Aorta (tissue), 5 donors: ENCODE measurements at places on chromosomes 11 and 22. TPM values are rescaled to one million over a fixed set of nuclear protein-coding genes. Genes with fewer than 3 reads are reported as not detected.

ZNF280A gene
- total RNA-seq: not detected

DNA sequence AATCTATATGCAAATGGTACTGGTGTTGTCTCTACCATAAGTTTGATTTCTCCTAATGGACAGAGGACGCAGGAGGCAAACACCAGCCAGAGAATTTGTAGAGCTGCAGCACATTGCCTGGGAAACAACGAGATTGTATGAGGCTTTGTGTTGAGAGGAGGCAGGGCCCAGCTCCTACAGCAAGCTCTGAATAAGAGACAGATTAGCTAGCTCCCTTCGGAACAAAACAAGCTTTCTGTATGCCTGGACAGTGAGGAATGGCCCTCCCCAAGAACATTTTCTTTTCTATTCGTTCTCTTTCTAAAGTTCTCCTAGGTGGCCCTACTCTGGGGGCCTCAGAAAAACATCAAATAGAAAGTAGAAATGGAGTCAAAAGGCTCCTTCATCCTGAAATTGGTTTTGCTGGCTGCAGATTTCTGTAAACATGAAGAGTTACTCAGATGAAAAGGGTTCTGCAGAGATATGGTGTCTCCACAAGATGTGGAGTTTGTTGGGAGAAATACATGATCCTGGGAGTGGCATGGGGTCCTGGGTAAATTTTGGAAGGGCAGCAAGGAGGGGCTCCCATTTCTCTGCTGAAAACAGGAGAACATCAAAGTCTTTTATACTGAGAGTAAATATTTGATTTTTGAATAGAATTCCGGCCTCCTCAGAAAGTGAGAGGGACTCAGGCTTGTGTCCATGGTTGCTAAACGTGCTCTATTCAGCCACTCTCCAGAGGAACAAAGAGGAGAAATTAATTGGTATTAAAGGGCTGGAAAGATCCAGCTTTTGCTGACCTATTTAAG is 6.8 kb upstream of the HEPACAM start:
- no peaks in the 10 kb centered on the region for H3K27me3 ChIP-seq
- no peak for DNase-seq
- no peaks in the 10 kb centered on the region for H3K36me3 ChIP-seq
- H3K4me3 ChIP-seq: no peak overlapping the region
- H3K4me1 ChIP-seq: no peaks in the 10 kb centered on the region

DNA sequence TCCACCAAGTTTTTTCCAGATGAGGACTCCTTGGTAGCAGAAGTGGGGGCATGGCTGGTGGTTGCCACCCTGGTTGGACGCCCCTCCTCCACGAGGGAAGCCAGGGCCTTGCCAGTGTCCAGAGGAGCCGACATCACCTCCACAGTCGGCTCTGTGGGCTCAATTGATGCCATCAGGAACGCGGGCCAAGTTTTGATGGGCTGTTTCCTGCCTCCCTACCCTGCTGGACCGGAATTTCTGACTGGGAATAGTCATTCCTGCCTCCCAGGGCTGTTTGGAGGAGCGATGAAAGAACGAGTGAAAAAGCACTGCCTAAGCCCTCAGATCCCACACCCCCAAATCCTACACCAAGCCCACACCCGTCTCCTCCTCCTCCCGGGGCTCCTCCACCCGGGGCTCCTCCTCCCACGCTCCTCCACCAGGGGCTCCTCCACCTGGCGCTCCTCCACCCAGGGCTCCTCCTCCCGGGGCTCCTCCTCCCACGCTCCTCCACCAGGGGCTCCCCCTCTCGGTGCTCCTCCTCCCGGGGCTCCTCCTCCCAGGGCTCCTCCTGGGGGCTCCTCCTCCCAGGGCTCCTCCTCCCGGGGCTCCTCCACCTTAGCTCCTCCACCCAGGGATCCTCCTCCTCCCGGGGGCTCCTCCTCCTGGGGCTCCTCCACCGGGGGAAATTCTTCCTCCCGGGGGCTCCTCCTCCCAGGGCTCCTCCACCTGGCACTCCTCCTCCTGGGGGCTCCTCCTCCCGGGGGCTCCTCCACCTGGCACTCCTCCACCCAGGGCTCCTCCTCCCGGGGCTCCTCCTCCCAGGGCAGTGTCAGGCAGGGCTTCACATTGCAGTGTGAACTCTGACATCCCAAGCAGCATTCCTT is 10.0 kb upstream of the PRR5 start:
- no peaks in the 10 kb centered on the region for H3K36me3 ChIP-seq
- no peaks in the 10 kb centered on the region for H3K4me1 ChIP-seq
- H3K4me3 ChIP-seq: no peak overlapping the region

MCM5 gene
- total RNA-seq: 21.7 TPM

PAMR1 gene
- total RNA-seq: 3.1 TPM

GRCh38 chr22:45227645-45228400 is 12.9 kb downstream of the KIAA0930 start:
- no peak overlapping the region for H3K4me3 ChIP-seq
- peak; percentile 81 for DNase-seq
- no peaks in the 10 kb centered on the region for H3K27me3 ChIP-seq
- H3K27ac ChIP-seq: no peak overlapping the region

- no peaks in the 10 kb centered on the region for H3K27me3 ChIP-seq
- no peaks in the 10 kb centered on the region for H3K4me1 ChIP-seq
- no peak for DNase-seq
- H3K27ac ChIP-seq: no peak overlapping the region
Observed at GRCh38 chr11:66042227-66042995, 6.5 kb downstream of the GAL3ST3 start.

NDUFC2 gene
- total RNA-seq: 105 TPM

DNA sequence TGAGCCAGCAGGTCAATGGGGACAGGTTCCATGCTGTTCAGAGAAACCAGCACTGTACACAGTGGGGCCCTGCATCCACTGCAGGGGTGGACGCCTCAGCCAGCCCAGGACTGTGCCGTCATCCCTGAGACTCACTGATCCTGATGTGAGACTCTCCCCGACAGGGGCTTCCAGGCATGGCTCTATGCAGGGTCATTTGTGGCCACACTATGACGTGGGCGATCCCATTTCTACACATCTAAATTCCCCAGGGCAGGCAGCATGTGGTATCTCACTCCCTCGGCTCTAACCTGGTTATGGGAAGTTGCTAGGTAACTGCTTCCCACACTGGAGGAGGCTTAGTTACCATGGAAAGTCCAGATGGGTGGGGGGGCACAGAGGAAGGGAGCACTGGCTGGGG is 14.2 kb upstream of the FAM83F start:
- H3K27me3 ChIP-seq: no peaks in the 10 kb centered on the region
- no peaks in the 10 kb centered on the region for H3K4me1 ChIP-seq
- H3K27ac ChIP-seq: no peak overlapping the region
- no peak for DNase-seq

MPPED2 gene
- 7.5 TPM for total RNA-seq

LAYN gene
- total RNA-seq: 23.1 TPM

- H3K4me3 ChIP-seq: no peak overlapping the region
- no peaks in the 10 kb centered on the region for H3K27me3 ChIP-seq
- H3K36me3 ChIP-seq: no peaks in the 10 kb centered on the region
- no peak overlapping the region for H3K27ac ChIP-seq
- no peaks in the 10 kb centered on the region for H3K4me1 ChIP-seq
- no peak for DNase-seq
Observed at GRCh38 chr11:8533332-8533731, 60.7 kb downstream of the STK33 start.

PKNOX2 gene
- 7.7 TPM for total RNA-seq

- no peaks in the 10 kb centered on the region for H3K4me1 ChIP-seq
- H3K27me3 ChIP-seq: no peaks in the 10 kb centered on the region
- no peak overlapping the region for H3K27ac ChIP-seq
Observed at GRCh38 chr11:48172818-48173609, 43.6 kb upstream of the OR4B1 start.

- no peaks in the 10 kb centered on the region for H3K36me3 ChIP-seq
- H3K4me3 ChIP-seq: no peak overlapping the region
- no peak for DNase-seq
- H3K4me1 ChIP-seq: no peaks in the 10 kb centered on the region
- H3K27ac ChIP-seq: no peak overlapping the region
Observed at GRCh38 chr22:47695176-47695575, 932.7 kb downstream of the TBC1D22A start.

DNA sequence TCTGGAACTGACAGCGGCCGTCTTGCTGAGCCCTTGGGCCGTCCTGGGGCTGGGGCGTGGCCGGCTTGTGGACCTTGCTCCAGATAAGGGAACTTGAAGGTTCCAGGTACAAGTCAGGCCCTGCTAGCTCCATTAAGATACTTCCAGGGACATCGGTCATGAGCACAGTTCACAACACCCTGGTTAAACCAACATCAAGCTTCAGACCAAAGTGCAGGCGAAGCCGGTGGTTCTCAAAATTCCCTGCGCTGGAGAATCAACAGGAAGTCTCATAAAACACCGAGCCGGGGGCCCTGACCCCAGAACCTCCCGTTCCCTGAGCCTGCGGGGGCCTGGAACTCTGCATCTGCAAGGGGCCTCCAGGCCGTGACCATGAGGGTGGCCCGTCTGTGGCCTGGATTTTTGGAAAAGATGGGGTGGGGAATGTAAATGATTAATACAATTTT is 1043.8 kb downstream of the BRD1 start:
- H3K27me3 ChIP-seq: no peaks in the 10 kb centered on the region
- H3K27ac ChIP-seq: no peak overlapping the region
- H3K4me3 ChIP-seq: no peak overlapping the region
- no peaks in the 10 kb centered on the region for H3K36me3 ChIP-seq
- H3K4me1 ChIP-seq: no peaks in the 10 kb centered on the region

- H3K36me3 ChIP-seq: no peaks in the 10 kb centered on the region
- H3K4me3 ChIP-seq: no peak overlapping the region
- no peaks in the 10 kb centered on the region for H3K4me1 ChIP-seq
- no peaks in the 10 kb centered on the region for H3K27me3 ChIP-seq
- no peak overlapping the region for H3K27ac ChIP-seq
Observed at GRCh38 chr11:57552479-57552878, 15.0 kb downstream of the UBE2L6 start.

GRCh38 chr11:85827748-85828639 is 17.1 kb upstream of the SYTL2 start:
- H3K36me3 ChIP-seq: no peaks in the 10 kb centered on the region
- H3K4me3 ChIP-seq: no peak overlapping the region
- DNase-seq: no peak
- peak overlapping the region; percentile 75 for H3K27ac ChIP-seq

GRCh38 chr22:37204045-37204655 is 8.1 kb downstream of the SSTR3 start:
- DNase-seq: no peak
- H3K4me3 ChIP-seq: no peak overlapping the region
- no peaks in the 10 kb centered on the region for H3K27me3 ChIP-seq
- H3K36me3 ChIP-seq: no peaks in the 10 kb centered on the region

AIP gene
- total RNA-seq: 63.1 TPM
